ENCODE measurements at places on chromosomes 7 and 10.

DNA sequence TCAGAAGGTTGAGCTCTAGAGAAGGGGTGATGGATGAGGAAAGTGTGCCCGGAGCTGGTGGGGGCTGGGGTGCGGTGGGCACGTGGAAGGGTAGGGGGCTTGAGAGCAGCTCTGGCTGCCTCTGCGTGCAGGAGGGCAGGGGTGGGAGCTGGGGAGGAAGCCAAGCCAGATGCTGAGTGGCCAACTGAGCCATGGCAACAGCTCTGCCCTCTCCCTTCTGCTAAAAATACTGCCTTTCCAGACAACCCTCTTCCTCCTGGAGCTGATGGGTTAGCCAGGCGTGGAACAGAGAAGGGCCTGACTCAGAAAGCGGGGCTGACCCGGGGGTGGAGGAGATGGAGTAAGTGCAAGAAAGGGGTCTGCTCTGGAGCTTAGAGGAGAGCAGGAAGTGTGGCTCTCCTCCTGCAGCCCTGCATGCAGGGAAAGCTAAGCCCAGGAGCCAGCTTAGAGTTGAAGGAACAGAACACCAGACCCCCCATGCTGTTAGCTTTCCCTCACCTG, 114.6 kb upstream of the AGK start:
- no peak for DNase-seq

DNA sequence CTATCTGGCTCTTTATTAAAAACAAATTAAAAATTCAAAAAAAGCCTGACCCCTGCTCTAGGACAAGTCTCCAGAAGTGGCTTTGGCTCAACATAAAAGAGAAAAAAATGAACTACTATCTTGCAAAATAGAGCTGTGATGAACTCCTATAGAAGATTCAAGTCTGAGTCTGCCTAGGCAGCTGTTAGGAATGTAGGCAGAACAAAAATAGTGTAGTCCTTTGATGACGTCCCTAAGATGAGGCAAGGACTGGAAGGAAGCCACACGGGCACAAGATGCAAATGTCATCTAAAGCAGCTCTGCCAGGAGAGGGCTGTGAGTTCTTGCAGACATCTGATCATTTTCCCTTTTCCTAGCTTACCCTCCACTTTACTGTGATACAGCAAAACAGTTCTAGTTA, 20.5 kb downstream of the ASNS start:
- no peak for DNase-seq

- DNase-seq: no peak
Measured at GRCh38 chr10:13848520-13849445, 262.0 kb downstream of the PRPF18 start.

GRCh38 chr10:20890009-20890408, 7.1 kb downstream of the NEBL start:
- no peak for DNase-seq

GRCh38 chr10:88293073-88293472, 290.0 kb downstream of the RNLS start:
- no peak for DNase-seq

- no peak for DNase-seq
Measured at GRCh38 chr7:108293149-108293612, 163.0 kb upstream of the LAMB4 start.

DNA sequence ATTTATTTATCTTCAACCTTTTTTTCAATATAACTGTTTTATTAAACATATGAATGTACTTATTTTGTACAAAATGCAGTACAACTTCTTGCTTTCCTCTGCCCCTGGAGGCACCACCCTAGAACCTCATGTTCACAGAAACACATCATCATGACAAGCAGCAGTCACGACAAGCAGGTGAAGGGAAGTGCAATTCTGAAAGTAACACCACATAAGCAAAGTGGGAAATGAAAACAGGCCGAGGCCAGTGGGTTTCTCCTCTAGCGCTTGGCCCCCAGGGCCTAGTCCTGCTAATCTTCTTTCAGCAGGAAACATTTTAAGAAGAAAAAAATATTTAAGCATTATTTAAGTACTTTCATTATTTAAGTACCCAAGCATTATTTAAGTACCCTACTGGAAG, 598.1 kb downstream of the SH2D4B start:
- no peak for DNase-seq

Data from COLO829 (cell line).